ENCODE measurements at places on chromosomes 4 and X.
A peak's percentile ranks its signal among the peaks of the same experiment; 100 is the strongest.

DNA sequence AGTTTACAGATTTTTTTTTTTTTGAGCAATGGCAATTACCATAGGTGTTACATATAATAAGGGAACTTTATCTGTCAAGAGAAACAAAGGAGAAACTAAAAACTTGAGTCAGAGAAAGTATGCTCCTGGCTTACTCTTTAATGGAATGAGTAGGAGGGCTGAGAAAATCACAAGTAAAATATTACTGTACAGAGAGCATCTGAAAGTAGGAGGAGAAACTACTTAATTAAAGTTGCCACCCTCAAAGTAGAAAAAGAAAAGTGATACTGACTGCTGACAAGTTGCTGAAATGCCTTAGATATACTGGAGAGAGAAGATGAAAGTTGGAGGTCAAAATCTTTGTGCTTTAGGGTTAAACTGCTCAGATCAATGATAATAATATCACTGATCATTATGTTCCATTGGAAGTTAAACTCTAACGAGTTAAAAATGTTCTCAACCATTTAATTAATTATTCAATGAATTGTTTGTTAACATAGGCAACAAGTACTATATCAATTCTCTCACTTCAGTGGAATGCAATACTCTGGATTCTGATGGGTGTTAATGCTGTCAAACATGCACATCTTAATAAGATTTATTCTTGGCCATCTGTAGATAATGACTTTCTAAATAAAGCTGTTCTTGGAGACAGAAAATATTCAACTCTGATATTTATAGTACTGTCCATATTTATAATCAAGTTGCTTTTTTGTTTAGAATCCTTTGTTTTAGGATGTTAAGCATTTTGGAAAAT is 61.2 kb upstream of the CAMK2D start:
- no peak for DNase-seq

- DNase-seq, result no peak
Observed at GRCh38 chr4:122914938-122915337, 7.5 kb downstream of the NUDT6 start.

DNA sequence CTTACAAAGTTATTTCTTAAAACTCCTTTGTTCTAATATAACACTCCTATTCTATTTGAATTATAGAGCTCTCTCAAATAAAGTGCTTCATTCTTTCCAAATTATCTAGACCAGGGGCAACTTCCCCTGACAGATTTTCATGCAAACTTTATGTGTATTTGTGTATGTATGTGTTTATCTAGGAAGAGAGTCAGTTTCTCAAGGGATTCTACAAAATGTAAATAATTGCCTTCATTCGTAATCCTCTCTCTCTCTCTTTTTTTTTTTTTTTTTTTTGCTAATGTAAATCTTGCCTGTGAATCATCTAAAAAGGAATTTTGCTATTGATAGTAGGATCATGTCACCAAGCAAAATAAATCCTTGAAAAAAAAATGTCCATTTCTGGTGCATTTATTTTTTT is 38.9 kb upstream of the RBPJ start:
- no peak for DNase-seq

GRCh38 chr4:141810712-141811375 is 174.5 kb downstream of the IL15 start:
- DNase-seq, result no peak

GRCh38 chr4:107683873-107684272 is 36.2 kb downstream of the PAPSS1 start:
- DNase-seq, result no peak

- no peak for DNase-seq
Observed at GRCh38 chrX:38678821-38679220, 117.5 kb downstream of the TSPAN7 start.

GRCh38 chrX:75113664-75114063 is 42.4 kb downstream of the ABCB7 start:
- no peak for DNase-seq

DNA sequence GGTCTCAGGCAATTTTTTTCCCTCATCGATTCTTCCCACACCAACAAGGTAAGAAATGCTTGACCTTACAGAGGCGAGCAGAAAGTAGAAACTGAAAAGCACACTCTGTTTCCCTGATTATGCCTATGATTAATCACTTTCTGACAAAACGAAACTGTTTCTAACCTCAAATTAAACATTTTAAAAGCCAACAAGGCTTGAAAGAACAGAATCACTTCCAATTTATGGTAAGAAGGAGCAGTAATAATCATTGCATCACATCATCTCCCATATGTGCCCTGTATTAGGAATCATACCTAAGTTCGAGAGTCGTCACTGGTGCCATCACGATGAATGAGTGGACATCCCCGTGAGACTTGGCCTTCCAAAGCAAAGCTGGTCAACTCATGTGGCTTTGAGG is 12.5 kb upstream of the CXCL13 start:
- DNase-seq, result no peak

DNA sequence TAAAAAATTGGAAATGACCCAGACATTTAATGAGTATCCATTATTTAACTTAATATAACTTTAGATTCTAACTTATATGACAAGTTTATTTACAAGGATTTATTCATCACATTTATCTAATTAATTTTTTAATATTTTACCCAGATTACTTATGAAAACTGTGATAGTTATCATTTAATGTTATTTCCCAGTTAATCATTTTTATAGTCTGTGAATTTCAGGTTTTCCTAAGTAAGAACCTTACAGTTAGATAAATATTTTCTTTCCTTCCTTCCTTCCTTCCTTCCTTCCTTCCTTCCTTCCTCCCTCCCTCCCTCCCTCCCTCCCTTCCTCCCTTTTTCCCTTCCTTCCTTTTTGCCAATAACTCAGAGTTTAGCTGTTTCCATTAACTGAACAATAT is 14.8 kb upstream of the FHDC1 start:
- DNase-seq, result no peak

GRCh38 chrX:41085512-41085877 is 250 bp downstream of the USP9X start:
- DNase-seq, result peak; percentile 38

- DNase-seq, result no peak
Observed at GRCh38 chrX:125710403-125711062, 390.9 kb downstream of the TEX13C start.

- no peak for DNase-seq
Observed at GRCh38 chr4:119810001-119810400, 181.4 kb upstream of the PDE5A start.

- no peak for DNase-seq
Observed at GRCh38 chrX:71365356-71365874, 742 bp upstream of the TAF1 start.

DNA sequence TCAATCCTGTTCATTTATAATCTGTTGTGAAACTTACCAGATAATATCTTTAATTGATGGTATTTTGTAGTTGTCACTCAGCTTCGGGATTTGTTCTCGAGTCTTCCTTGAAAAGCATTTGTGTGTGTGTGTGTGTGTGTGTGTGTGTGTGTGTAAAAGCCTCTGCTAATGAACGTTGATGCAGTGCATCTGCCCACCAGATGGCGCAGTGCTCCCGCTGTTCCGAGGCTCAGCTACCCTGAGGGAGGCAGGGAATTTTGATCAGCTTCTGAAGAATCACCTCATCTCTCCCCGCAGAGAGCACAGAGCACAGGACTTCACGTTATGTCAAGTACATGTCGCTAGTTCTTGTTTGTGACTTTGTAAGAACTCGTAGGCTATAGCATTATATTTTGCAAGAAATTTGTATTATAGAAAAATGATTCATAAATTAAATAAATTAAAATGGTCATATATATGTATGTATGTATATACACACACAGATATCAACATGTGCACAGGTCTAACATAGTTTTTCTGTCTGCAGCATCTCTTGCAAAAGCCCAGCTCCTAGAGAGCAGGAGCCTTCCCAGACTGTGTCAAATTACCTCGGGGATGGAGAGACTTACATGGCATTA is 316.7 kb upstream of the IGFBP7 start:
- no peak for DNase-seq

Data from stimulated activated CD8-positive, alpha-beta memory T cell treated with anti-CD3 and anti-CD28 coated beads, Interleukin-2, amount 100 ng/mL, for 1 hour (primary cell).